ENCODE measurements at places on chromosomes 2 and 18.

- DNase-seq, result no peak
These were observed 5.7 kb downstream of the STAT1 start for GRCh38 chr2:191008286-191008685.

DNA sequence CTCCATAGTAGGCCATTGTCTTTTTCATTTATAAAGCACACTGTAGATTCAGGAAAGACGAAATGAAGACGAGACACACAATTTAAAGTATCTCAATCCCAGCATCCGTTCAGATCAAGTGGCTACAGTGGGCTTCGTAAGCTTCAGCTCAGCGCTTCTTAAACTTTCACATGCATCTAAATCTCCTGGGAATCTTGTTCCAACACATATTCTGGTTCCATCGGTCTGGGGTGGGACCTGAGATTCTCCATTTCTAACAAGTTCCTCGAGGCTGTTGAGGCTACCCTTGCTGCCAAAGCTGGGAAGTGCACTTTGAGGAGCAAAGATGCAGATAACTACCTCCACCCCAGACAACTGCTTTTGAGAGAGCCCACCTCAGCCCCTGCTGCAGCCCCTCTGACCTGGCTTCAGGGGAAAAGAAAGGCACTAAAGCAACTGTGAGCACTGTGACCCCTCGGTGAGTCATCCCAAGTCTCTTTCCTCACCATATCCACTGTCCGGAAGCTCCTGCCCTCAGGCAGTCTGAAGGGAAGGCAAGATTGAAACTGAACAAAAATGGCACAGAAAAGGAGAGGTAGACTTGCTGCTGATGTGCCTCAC, 201.1 kb upstream of the FBXO11 start:
- DNase-seq, result peak; percentile 43

- DNase-seq, result peak; percentile 47
These were observed 9.4 kb upstream of the SLC38A11 start for GRCh38 chr2:164964700-164965099.

GRCh38 chr2:4597400-4597799, 894.0 kb downstream of the DCDC2C start:
- DNase-seq, result no peak

GRCh38 chr18:30378097-30378496, 664.4 kb downstream of the DSC3 start:
- DNase-seq, result no peak

GRCh38 chr2:19900931-19901441, 797 bp downstream of the TTC32 start:
- DNase-seq, result peak; percentile 36

DNA sequence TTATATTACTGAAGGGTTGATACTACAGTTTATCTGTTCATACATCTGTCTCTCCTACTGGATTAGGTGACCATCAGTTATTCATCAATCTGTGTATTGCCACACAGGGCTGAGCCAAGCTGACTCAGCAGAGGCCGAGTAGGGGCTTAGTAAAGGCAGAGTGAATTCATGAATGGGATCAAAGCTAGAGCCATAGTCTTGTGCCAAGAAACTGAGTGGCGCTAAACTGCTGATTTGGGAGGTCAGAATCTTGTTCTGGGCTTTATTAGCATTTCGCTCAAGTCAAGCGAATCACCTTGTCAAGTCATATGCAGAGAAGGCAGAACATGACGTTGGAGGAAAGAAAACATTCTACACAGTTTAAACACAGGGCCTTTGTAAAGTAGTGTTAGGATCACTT, 34.1 kb downstream of the SOCS6 start:
- no peak for DNase-seq

DNA sequence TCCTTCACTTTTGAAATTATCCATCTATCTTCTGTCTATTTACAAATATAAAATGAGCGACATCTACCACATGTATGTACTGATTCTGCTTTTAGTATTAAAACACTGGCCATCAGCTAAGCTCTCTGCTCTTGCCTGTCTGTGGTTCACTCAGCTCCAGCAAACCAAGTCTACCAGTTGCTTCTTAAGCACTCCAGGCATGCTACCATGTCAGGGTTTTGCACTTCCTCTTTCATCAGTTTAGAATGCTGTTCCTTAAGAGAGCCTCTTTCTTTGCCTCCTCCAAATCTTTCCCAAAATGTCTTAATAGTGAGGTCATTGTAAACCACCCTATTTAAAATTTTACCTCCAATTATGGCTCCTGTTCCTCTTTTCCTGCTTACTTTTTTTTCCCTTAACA, 59.5 kb downstream of the SCN3A start:
- no peak for DNase-seq

- DNase-seq, result peak; percentile 62
These were observed 20.5 kb upstream of the LRPPRC start for GRCh38 chr2:44016282-44016681.

DNA sequence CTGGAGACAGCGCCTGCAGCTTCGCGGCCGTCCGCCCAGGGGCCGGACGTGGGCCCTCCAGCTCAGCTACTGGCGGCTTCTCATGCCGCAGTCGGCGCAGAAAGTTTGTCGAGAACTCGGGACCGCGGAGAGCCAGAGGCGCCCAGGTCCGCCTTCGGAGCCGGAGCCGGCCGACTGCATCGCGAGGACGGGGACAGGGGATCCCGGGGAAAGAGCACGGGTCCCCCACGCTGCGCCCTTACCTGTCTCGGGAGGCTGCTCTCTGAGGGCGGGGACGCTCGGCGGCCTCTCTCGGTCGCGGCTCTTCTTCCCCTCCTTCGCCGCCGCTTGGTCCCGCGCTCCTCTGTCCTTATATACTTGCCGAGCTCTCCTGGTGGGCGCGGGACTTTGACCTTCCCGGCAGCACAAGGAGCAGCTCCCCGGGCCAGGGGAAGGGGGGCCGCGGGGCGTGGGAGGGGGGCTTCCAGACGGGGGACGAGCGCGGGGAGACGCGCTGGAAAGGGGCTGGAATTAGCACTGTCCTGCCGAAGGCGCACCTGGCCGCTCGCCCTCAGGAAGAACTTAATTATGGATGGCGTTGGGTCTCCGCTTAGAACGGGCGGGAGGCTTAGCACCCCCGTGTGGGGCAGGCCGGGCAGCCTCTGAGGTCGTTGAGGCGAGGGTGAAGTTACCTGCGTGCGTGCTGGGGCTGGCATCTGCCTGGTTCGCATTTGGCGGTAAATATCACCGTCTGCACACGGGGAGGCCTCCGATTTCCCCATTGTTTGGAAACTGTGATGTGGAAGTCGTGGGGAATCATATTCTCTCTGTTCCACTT, at the start of gene POMC:
Gene POMC, minus strand, starts transcription at position 325 of the 817 bp plus-strand sequence. CDS start 3,808 bp downstream, outside the sequence.
- peak; percentile 40 for DNase-seq

DNA sequence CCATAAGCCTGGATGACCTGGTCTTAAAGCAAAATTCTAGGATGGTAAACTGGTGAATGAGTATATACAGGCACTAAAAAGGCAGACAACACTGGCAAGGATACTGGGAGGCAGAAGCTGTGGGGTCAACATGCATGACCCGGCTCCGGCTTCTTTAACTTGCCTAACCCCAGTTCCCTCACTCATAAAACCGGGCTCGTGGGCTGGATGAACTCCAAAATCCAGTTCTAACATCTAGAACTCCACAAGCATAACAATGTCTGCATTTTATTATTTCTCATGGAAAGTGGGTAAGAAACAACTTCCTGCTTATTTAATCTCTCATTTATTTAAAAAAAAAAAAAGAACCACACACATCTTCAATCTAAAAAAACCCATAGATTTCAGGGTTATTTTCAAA, 57.3 kb downstream of the FARSB start:
- no peak for DNase-seq

GRCh38 chr2:124683536-124684428, 658.7 kb downstream of the CNTNAP5 start:
- DNase-seq, result no peak

GRCh38 chr2:215900203-215900611, 113.1 kb downstream of the MREG start:
- DNase-seq, result peak; percentile 81

- DNase-seq, result peak; percentile 39
These were observed 629 bp downstream of the PRELID3A start for GRCh38 chr18:12408247-12408869.

- no peak for DNase-seq
These were observed 30.7 kb upstream of the KLHL14 start for GRCh38 chr18:32803568-32803967.

DNA sequence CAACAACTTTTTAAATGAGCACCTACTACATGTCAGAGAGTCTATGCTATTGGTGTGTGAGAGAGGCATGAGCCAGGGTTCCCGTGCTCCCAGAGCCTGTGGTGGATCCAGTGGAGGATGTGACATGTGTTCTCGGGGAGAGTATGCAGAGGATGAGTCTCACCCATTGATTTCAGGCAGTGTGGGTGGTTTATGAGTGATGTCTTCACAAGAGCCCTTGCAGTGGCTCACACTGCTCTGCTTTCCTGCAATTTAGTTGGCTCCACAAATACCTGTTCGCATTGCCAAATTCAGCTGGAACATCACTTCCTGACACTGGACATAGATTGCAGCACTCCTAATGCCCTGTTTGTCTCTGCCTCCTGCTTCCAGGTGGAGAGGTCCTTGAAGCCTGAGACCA, 243.6 kb upstream of the CXCR4 start:
- no peak for DNase-seq

DNA sequence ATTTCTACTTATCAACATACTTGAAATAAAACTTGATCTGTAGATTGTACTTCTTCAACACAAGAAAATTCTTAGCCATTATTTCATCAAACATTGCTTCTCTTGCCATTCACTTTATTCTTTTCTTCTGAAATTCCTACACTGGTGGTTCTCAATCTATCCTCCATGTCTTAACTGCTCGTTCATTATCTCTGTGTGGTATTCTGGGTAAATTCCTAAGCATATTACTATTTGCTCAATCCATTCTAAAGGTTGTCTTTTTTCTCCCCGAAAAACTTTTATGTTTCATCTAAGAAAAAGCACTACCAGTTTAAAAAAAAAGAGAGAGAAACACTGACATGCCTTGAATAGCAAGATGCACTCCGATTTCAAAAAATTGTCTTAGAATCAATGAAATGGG, 18.0 kb downstream of the SP3 start:
- DNase-seq, result no peak

DNA sequence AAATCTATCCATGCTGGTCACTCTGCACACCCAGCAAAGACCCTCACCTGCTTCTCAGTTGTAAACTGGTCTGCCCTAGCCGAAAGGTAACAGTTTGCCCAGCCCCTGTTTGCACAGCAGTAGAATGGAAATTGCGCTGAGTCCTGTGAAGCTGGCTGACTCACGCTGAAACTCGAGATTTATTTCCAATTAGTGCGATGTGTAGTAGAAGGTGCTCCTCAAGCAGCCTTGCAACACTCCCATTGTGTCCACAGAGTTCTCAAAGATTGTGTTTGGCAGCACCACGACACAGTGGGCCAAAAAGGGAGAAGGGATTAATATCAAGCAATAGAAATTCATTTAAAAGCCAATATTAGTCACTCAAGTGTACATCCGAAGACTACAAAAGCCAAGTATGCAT, 21.7 kb upstream of the APCDD1 start:
- no peak for DNase-seq

DNA sequence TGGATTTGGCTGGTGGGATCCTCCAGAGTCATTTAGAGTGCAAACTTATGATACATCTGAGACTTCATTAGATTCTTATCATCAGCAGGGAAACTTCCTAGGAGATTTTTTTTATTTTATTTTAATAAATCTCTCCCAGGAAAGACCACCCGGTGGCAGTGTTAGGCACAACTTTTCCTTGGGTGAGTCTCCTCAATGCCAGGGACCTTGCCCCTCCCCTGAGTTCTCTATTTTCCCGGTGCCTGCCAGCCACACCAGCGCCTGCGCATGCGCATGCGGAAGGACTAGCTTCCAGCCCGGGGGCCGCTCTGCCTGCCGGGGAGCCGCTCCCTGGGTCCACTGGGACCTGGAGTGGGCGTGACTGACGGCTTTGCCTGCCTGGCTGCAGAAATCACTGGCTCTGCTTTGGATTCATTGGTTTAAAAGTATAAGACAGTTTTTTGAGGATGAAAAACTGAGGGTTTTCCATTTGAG, 86.6 kb downstream of the TMEM182 start:
- peak; percentile 92 for DNase-seq

GRCh38 chr2:165587335-165587938, 117.9 kb downstream of the CSRNP3 start:
- no peak for DNase-seq

DNA sequence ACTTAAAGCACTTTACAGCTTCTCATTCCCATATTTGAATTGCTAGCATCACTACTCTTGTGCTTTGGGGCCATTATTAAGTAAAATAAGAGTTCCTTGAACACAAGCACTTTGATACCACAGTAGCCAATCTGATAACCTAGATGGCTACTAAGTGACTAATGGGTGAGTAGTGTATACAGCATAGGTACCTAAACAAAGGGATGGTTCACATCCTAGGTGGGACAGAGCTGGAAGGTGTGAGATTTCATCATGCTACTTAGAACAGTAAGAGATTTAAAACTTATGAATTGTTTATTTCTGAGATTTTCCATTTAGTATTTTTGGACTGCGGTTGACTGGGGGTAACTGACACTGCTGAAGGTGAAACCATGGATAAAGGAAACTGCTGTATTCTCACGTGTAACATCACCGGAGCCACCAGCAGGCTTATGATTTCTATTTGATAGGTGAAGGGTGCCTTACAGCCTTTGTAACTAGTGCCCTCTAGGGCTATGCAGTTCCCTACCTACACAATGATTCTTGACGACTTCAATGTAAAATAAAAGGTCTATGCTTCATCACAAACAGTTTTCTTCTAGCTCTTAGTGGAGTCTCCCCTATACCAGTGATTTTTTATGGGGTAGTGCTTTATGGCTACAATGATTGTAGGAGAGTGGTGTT, 22.1 kb upstream of the CRIM1 start:
- DNase-seq, result no peak

GRCh38 chr2:99670768-99671734, 181.2 kb upstream of the REV1 start:
- DNase-seq, result no peak

DNA sequence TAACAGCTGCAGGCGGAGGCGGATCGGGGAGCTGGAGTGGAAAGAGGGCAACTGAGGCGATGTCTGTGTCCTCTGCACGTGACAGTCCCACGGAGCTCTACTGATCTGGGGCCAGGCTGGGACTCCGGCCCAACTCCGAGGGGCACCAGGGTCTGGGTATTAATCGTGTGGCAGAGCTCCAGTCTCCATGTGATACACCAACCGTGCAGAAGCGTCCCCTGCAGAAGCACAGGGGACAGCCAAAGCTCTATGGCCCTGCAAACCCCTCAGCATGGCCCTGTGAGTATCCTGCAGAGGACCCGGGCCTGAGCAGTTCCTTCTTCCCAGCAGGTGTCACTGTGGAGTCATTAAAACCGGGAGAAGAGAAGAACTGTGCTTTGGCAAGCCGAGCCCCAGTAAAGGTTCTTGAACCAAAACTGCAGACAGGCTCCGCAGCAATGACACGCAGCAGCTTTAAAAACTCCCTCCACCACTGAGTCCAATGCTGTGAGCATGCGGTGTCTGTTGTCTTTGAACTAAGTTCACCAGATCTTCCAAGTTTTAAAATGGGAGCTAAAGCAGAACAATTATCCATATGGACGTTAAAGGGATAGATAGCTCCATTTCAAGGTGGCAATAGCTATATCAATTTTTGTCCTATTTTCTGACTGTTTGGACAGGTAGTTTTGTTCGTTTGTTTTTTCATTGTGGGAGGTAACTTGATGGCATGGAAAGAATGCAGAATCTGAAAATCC, 79.4 kb downstream of the TMEM182 start:
- DNase-seq, result peak; percentile 61
